HepG2 (cell line): ENCODE measurements at places on chromosomes 11 and 22. TPM values are rescaled to one million over a fixed set of nuclear protein-coding genes. Genes with fewer than 3 reads are reported as not detected.

KRTAP5-8 gene
- total RNA-seq: not detected in 2 replicates

RAPSN gene
- total RNA-seq: 0.60 and 1.2 TPM in 2 replicates

GRCh38 chr22:46763051-46763705 is 728 bp downstream of the TBC1D22A start:
- H3K27ac ChIP-seq: peak overlapping the region; percentile 91
- peaks cover 56% of the 10 kb centered on the region for H3K4me1 ChIP-seq
- no peaks in the 10 kb centered on the region; the same call in 2 of the 3 replicates for H3K27me3 ChIP-seq
- DNase-seq: no peak
- peak overlapping the region; percentile 96 for H3K4me3 ChIP-seq
- H3K36me3 ChIP-seq: no peaks in the 10 kb centered on the region

- no peaks in the 10 kb centered on the region for H3K36me3 ChIP-seq
- no peak overlapping the region for H3K4me3 ChIP-seq
- no peak for DNase-seq
- no peaks in the 10 kb centered on the region for H3K4me1 ChIP-seq
- peaks cover 2% of the 10 kb centered on the region; the same call in 1 of the 3 replicates for H3K27me3 ChIP-seq
These were observed 636.6 kb downstream of the NTM start for GRCh38 chr11:132006884-132007580.

- no peak overlapping the region for H3K4me3 ChIP-seq
- no peaks in the 10 kb centered on the region for H3K4me1 ChIP-seq
- H3K36me3 ChIP-seq: no peaks in the 10 kb centered on the region
- no peak for DNase-seq
These were observed 204.6 kb upstream of the ANO3 start for GRCh38 chr11:26127336-26127735.

DNA sequence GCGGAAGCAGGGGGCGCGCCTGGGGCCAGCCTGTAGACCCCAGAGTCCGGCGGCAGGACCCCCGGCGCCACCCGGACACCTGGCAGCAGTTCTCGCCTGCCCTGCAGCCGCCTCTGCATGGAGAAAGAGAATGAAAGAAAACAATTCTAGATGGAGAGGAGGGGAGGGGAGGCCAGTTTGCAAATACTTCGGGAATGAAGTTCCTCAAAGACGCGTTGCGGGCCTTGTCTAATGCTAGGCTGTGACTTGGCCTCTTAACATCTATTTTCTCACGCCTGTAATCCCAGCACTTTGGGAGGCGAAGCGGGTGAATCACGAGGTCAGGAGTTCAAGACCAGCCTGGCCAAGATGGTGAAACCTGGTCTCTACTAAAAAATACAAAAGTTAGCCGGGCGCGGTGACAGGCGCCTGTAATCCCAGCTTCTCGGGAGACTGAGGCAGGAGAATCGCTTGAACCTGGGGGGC is 2.1 kb upstream of the BARX2 start:
- H3K36me3 ChIP-seq: no peaks in the 10 kb centered on the region
- no peak overlapping the region for H3K27ac ChIP-seq
- H3K4me3 ChIP-seq: no peak overlapping the region
- no peaks in the 10 kb centered on the region for H3K4me1 ChIP-seq
